ENCODE measurements at places on chromosomes 3 and 15. TPM values are rescaled to one million over a fixed set of nuclear protein-coding genes. Genes with fewer than 3 reads are reported as not detected.

Gene ISLR
- 38.0 TPM for total RNA-seq

Gene ATP13A5
- total RNA-seq: 0.61 TPM

Gene CPNE9
- not detected for total RNA-seq

Gene GATA2
- 2.2 TPM for total RNA-seq

Gene AGBL1
- total RNA-seq: 0.19 TPM

Gene STAB1
- 15.5 TPM for total RNA-seq

Gene AMT
- total RNA-seq: 1.3 TPM

Gene DNAH1
- 1.3 TPM for total RNA-seq

Gene CLRN1
- not detected for total RNA-seq

Gene LMOD3
- under 0.01 TPM for total RNA-seq

Gene FAM240A
- 0.50 TPM for total RNA-seq

Gene ZNF774
- total RNA-seq: 0.79 TPM

Gene GRAMD1C
- total RNA-seq: 6.3 TPM

- DNase-seq: no peak
Measured at GRCh38 chr3:179452872-179453271, 1.6 kb upstream of the GNB4 start.

DNA sequence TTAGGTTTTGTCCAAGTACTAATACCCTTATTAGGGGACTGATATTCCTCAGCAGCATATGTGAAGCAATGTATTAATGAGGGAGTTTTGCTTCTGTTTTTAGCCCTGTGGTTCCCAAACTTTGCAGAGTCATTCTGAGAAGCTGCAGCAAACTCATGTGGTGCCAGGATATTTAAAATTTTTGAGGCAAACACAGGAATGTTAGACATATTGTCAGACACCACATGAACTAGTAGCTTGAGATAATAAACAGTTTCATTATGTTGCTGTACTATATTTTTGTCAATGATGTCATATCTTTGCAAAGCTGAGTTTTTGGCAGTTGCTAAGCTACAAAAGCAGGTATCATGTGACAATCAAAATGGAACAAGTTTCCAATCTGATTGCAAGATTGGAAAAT is 36.6 kb downstream of the ATP6V1A start:
- no peak for DNase-seq

- no peak for DNase-seq
Measured at GRCh38 chr15:77864211-77865105, 213.1 kb downstream of the TBC1D2B start.

- no peak for DNase-seq
Measured at GRCh38 chr3:40237889-40238571, 71.5 kb upstream of the EIF1B start.

- DNase-seq: no peak
Measured at GRCh38 chr3:184635774-184636173, 74.2 kb downstream of the EPHB3 start.

DNA sequence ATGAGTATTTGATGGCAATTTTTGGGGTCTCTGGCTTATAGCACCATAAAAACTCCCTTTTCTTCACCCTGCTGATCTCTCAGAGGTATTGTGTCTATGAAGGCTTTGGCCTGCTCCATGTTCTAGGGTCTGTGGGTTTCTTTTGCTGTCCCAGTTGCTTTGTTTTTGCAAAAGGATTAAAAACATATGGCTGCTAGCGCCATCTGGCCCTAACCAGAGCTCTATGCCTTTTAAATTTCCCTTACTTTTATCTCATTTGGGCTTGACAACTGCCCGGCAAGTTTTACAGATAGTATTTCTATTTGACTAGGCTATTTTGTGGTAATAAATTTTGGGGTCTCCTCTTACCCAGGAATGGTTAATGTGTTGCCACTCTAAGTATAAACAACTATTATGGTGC is 6.4 kb upstream of the GHRL start:
- no peak for DNase-seq

- DNase-seq: no peak
Measured at GRCh38 chr3:31945738-31946052, 35.4 kb downstream of the OSBPL10 start.

- DNase-seq: no peak
Measured at GRCh38 chr3:188365988-188366698, 212.2 kb downstream of the LPP start.

GRCh38 chr15:45377609-45378148 is 665 bp downstream of the GATM start:
- no peak for DNase-seq

DNA sequence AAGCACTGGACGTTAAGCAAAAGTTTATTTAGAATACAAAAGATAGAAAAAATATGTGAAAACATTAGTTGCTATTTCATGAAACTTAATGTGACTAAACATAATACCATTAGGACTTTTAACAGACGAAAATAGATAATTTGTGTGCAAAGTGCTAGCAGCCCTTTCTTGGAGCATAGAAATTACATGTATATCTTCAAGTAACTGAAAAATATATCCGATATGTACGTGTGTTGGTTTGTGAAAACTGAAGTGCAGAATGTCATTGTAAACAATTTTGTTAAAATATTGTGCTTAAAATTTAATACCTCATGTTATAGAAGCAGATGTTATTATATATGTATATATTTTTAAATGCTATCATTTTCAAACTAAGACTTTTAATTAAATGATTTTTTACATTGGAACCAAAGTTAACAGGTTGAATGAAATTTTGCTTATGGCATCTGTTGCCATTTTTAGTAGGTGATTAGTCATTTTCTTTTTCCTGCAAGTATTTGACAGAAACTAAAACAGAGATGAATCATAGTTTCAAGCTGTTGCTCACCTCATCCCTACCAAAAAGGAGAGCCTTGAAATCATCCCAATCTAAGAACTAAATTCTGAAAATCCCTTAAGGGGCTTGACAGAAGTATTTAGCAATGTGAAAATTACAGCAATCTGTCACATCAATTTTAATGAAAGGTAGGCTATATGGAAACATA is 334.8 kb downstream of the NAALADL2 start:
- DNase-seq: no peak

GRCh38 chr3:179093807-179094206 is 22.2 kb upstream of the ZMAT3 start:
- no peak for DNase-seq

GRCh38 chr3:106725566-106725965 is 651.7 kb upstream of the CCDC54 start:
- DNase-seq: no peak

DNA sequence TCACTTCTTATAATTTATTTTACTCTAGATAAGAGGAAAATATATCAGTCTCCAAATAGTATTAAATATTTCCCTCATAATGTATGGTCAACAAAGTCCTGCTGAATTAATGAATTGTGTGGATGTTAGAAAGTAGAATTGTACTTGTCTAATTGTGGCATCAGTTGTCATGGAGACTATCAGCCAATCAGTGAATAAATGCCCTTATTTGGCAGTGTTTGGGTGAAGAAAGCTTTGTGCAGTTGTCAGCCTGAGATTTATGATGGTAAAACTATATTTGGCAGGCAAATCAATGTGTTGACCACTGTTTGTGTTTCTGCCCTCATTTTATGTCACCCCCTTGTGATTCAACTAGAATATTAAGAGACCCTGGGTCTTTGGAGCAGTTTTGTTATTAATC is 293.6 kb upstream of the MDFIC2 start:
- no peak for DNase-seq

DNA sequence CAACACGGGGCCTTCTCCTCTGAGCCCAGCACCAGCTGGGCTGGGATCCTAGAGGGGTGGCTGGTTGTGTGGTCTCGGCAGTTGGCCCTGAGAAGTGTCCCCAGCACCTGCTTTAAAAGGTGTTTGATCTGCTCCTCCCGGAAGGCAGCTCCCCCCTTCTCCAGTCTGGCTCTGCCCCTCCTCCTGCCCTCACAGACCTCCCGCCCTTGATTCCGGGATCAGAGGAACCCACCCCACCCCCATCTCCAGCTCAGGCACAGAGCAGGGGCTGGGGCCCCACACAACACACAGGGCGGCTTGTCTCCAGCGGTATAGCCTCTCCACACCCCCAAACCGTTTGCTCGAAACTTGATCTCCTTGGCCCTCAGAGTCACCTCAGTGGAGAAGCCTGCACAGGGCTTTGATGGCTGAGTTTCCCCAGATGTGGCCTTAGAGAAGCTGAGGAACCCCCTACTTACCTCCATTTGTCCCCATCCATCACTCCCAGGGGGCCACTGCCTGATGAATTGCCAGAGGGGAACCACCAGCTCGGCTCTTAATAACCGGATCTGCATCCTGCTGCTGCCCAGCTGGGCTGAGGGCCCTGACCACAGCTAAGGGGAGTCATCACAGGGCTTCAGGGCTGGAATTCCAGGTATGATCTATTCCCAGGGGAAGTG is 6.4 kb upstream of the STRA6 start:
- DNase-seq: no peak

- no peak for DNase-seq
Measured at GRCh38 chr3:38232701-38233100, 32.9 kb upstream of the SLC22A13 start.

GRCh38 chr3:4355401-4356219 is 52.4 kb downstream of the SETMAR start:
- no peak for DNase-seq

GRCh38 chr15:77033417-77033728 is 37.5 kb downstream of the TSPAN3 start:
- no peak for DNase-seq

GRCh38 chr15:31510057-31510456 is 183.4 kb downstream of the KLF13 start:
- no peak for DNase-seq

- DNase-seq: no peak
Measured at GRCh38 chr3:175430983-175431773, 572.0 kb downstream of the NAALADL2 start.

DNA sequence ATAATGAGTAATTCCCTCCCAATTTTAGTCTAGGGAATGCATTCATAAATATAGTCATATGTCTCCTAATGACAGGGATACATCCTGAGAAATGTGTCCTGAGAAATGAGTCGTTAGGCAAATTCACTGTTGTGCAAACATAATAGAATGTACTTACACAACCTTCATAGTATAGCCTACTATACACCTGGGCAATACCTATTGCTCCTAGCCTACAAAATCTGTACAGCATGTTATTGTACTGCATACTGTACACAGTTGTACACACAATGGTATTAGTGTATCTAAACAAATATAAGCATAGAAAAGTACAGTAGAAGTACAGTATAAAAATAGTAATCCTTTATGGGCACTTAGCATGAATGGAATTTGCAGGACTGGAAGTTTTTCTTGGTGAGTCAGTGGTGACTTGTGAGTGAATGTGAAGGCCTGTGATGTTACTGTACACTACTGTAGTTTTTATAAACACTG is 6.6 kb downstream of the DTWD1 start:
- no peak for DNase-seq

GRCh38 chr3:133448478-133449122 is 48.7 kb downstream of the BFSP2 start:
- DNase-seq: no peak

- DNase-seq: no peak
Measured at GRCh38 chr15:64305261-64305660, 50.7 kb downstream of the CSNK1G1 start.

DNA sequence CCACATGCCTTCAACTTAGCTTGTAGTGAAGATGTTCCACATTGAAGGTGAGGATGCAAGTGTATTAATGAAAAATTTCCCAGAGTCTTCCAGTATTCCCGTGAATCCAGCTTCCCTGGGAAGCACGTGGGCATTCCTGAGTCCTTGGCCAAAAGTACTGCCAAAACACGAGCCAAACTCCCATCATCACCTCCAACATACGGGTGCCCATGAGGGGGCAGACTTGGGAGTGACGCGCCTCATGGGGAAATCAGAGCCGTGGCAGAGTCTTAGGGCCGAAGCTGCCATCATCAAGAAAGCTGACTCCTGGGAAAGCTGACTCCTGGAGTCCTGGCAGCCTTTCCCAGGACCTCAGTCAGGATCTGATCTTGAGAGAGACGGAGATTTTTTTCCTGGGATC is 20.1 kb upstream of the TM2D3 start:
- no peak for DNase-seq

DNA sequence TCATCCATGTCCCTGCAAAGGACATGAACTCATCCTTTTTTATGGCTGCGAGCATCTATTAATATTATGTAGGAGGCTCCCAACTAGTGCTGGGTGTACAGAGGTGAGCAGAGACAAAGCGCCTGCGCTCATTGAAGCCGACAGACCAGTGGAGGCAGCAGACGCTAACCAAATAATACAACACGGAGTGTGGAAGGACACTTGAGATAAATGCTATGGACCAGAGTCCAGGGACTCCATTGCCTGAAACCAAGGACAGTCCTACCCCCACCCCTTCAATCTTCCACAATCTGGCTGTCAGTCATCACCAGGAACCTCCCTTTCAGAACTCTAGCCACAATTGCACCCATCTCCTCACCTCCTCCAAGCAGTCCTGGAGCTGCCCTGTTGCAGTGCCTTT is 41.5 kb downstream of the KLHL6 start:
- DNase-seq: no peak

DNA sequence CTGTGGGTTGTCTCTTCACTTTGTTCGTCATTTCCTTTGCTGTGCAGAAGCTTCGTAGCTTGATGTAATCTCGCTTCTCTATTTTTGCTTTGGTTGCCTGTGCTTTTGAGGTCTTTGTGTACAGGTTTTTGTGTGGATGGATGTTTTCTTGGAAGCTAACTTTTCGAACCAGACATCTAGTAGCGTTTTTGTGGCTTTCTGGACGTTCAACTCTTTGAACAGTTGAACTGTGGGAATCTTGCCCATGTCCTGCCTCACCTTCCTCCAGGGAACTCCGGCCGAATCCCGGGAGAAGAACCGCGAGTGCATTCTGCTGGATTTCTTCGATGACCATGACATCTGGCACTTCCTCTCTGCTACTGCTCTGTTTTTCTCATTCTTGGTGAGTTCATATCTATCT is 70.6 kb downstream of the USF3 start:
- no peak for DNase-seq

- DNase-seq: no peak
Measured at GRCh38 chr3:24264748-24265158, 229.9 kb downstream of the THRB start.

DNA sequence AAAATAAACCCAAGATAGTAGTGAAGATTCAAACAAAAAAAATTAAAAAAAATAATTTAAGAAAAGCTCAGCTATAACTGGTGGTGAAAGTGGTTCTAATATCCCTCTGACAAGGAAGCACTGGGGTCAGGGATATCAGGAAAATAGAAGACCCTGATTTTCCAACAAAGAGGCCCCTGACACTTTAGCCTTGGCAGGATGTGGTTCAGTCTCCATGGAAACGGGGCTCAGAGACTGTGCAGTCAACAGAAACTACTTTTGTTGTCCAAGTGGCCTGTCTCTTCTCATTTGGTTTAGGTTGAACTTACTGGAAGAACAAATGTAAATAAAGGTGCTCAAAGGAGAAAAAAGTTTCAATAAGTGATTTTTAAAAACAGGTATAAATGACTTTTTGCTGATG is 27.2 kb downstream of the INTS14 start:
- DNase-seq: no peak

- DNase-seq: no peak
Measured at GRCh38 chr3:102936511-102937045, 501.8 kb downstream of the ZPLD1 start.

- DNase-seq: no peak
Measured at GRCh38 chr3:31081018-31081662, 186.7 kb upstream of the GADL1 start.

- no peak for DNase-seq
Measured at GRCh38 chr3:12946251-12946648, 104.9 kb upstream of the RPL32 start.

All from esophagus squamous epithelium (tissue), 5 donors.